ENCODE measurements at places on chromosomes 1 and 21.

DNA sequence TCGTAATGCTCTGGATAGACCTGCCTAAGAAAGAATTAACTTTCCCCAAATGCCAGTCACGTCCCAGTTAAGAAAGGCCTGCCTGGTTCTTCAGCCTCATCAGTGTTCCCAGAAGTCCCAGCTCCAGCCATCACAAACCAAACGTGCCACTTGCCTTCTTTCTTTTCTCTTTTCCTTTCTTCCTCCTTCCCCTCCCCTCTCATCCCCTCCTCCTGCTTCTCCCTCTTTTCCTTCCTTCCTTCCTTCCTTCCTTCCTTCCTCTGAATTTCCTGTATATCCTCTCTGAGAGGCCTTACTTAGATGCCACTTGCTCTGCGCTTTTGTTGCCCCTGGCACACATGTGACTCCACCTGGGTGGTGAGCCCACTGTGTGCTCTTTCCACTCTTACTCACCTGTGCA, 228.2 kb downstream of the NFIA start:
- no peak for DNase-seq

- no peak for DNase-seq
These were observed 41.9 kb downstream of the CEP170 start for GRCh38 chr1:243213045-243213787.

GRCh38 chr21:46058431-46059145, 39.3 kb upstream of the COL6A2 start:
- DNase-seq: peak; percentile 58

GRCh38 chr1:161740921-161741320, 8.7 kb upstream of the DUSP12 start:
- no peak for DNase-seq
